ENCODE measurements at places on chromosomes 4 and X.
A peak's percentile ranks its signal among the peaks of the same experiment; 100 is the strongest.

- DNase-seq, result no peak
These were observed 156.6 kb downstream of the CHIC2 start for GRCh38 chr4:53907772-53908171.

- no peak for DNase-seq
These were observed 62.4 kb upstream of the NDP start for GRCh38 chrX:44035571-44035970.

- DNase-seq, result no peak
These were observed 526.7 kb upstream of the AGA start for GRCh38 chr4:177968817-177969442.

DNA sequence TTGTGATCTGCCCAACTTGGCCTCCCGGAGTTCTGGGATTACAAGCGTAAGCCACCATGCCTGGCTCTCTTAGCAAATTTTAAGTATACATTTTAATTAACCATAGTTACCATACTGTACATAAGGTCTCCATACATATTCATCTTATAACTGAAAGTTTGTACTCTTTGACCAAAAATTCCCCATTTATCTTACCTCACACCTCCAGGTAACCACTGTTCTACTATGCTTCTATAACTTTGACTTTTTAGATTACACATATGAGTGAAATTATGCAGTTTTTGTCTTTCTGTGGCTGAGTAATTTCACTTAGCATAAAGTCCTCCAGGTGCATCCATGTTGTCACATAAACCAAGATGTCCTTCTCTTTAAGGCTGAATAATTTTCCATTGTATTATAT is 17.4 kb downstream of the C4orf51 start:
- no peak for DNase-seq

DNA sequence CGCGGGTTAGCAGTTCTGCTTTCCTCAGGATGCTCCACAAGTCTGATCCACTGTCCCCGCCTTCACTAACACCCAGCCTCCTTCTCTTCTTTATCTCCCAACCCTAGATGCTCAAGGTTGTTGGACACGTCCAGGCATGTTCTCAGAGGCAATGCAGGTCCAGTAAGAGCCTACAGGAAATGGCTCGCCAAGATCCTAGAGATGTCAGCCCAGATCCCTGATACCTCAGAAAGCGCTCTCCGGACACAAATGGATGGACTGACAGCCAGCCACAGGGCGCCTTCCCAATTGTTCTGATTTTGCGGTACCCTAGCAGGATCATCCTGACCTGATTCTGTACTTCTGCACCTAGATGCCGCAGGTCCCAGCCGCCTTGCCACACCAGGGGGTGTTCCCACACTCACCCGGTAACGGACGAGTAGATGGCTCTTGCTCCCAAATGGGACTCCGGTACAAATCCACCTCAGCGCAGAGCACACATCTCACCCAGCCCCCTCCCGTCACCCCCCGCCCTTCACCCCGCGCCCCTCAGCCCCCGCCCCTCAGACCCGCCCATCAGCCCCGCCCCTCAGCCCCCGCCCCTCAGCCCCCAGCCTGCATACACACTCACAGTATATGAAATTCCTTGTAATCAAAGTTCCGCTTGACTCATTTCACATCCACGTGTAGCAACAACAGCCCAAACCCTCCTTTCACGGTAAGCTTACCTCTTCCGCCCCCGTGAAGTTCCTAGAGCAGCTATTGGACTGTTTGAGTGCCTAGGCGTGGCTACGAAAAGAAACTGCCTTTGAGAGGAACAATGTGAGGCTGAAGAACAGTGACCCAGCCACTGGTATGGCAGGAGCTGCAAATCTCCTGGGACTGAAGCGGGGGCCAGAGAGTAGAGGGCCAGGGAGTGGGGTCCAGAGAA is at the start of gene EDA2R:
Gene EDA2R, minus strand, starts transcription at position 488 of the 910 bp plus-strand sequence. CDS start 23,058 bp downstream, outside the sequence.
- DNase-seq, result peak; percentile 58

DNA sequence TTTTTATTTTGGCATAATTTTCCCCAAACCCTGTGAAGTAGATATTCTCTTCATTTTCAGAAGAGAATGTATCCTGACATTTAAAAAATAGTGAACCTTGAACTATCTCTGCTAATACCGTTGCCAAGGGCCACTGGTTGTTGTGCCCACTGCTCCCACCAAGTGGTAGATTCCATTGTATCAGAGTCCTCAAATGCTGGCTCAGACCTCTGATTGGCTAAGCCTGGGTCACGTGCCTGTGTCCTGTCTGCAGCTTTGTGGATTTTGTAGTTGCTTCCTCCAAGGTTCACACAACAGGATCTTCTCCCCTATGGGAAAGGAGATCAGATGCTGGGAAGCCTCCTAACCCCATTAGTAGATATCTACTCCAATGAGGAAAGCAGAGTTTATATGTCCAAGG is 104.8 kb upstream of the CASK start:
- DNase-seq, result no peak

- DNase-seq, result no peak
These were observed 101.1 kb downstream of the CHIC2 start for GRCh38 chr4:53963336-53963735.

DNA sequence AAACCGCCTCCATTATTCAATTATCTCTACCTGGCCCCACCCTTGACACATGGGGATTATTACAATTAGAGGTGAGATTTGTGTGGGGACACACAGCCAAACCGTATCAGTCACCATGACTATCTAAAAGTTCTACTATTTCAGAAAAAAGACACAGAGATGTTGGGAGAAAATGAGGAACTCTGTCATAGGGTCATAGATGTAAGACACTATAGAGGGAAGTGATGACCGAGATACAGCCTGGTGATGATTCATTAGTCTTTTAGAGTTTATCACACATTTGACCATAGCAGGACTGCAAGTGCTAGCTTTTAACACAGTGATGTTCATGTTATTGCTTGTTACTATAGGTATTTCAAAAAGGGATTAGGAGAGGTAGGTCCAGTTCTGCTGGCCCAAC is 357.0 kb upstream of the AADAT start:
- no peak for DNase-seq

GRCh38 chr4:3271131-3271530 is 21.7 kb upstream of the RGS12 start:
- DNase-seq, result no peak

GRCh38 chrX:136228839-136229207 is 22.4 kb downstream of the MAP7D3 start:
- DNase-seq, result no peak

DNA sequence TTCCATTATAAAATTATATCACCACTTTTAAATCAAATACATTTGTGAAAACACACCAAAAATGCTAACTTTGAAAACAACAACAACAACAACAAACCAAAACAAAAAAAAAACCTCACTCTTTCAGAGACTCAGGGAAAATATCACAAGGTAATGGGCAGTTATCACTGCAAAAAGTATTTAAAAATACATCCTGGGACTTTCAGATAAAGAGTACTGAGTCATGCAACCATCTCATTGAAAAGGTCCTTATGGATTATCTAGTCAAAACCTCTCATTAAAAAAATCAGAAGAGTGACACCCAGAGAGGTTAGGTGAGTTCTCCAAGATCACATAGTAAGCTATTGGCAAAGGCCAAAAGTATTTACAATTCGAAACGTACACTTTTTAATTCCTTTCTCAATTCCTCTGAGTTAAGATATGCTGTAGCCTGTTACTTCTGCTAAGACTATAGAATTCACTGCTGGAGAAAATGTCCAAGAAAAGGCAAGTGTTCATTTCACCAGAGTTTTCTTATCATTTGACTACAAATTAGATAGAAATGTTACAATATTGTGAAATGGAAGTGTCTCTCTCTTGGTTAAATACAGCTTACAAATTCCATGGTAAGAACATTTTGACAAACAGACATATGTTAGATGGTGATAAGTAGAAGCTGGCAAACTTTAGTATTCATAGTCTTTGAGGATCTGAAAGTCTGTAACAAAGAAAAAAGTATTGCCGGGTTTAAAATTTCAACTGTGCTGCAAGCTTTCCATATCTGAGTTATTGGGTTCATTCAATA is 9.3 kb downstream of the STX18 start:
- DNase-seq, result no peak

DNA sequence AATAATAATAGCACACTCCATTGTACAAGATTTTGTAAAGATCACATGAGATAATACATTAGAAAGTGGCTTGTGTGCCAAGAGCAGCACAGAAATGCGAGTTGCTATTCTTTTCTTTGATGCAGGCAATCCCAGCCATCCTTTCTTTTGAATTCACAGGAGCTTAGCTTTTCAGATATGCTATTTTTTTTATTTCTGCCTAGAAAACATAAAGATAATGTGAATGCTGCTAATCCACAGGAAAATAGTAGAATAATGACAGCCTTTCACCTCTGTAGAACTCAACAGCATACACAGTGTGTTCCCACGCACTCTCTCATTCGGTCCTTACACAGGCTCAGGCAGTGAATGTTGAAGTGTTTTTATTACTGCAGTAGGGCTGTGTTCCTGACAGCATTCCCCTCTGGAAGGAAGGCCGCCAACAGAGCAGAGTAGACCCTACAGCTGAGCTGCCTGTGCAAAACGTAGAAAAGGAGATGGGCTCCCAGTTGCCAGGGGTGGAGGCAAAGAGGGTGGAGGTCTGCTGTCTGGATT is 138.8 kb upstream of the TAPT1 start:
- no peak for DNase-seq

- DNase-seq, result no peak
These were observed 472.8 kb upstream of the BOD1L1 start for GRCh38 chr4:14100349-14100748.
